Calu3 (cell line): ENCODE measurements at places on chromosomes 7 and 10. TPM values are rescaled to one million over a fixed set of nuclear protein-coding genes. Genes with fewer than 3 reads are reported as not detected.

LIMK1 gene
- 32.2 and 34.4 TPM in 2 replicates for total RNA-seq

- no peak for DNase-seq
These were observed 470.1 kb upstream of the NRP1 start for GRCh38 chr10:33804584-33804983.

GRCh38 chr7:156194813-156195212 lies 382.6 kb upstream of the SHH start:
- no peak for DNase-seq

GRCh38 chr7:130226333-130226732 lies 18.7 kb downstream of the SSMEM1 start:
- no peak for DNase-seq

DNA sequence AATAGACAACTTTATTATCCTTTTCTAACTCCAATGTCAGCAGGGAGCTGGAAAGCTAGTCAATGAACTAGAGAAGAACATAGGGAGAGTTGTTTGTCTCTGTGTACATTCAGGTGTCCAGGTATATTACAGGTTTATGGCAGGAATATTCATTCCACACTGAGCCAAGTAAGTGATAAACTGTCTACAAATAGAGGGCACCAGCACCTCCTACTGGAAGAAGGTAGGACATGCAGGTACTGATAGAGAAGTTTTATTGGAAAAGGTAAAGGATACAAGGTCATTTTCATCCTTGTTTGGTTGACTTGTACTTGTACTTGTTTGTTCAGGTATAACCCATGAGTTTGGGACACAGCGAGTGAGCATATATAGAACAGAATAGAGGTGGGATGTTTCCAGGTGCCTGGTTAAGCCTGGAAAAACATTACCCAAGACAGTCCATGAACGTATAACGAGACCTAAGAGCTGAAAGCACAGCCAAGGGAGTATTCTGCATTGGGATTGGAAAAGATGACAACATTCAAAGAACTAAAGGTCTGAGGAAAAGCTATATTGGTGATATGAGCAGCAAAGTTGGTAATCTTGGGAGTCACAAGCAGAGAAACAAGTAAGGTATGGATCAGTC lies 61.4 kb upstream of the PPP1R3C start:
- DNase-seq: peak; percentile 25

GRCh38 chr10:56622335-56622973 lies 261.4 kb upstream of the ZWINT start:
- no peak for DNase-seq

- no peak for DNase-seq
These were observed 105.9 kb upstream of the ETV1 start for GRCh38 chr7:14095233-14095950.

DNA sequence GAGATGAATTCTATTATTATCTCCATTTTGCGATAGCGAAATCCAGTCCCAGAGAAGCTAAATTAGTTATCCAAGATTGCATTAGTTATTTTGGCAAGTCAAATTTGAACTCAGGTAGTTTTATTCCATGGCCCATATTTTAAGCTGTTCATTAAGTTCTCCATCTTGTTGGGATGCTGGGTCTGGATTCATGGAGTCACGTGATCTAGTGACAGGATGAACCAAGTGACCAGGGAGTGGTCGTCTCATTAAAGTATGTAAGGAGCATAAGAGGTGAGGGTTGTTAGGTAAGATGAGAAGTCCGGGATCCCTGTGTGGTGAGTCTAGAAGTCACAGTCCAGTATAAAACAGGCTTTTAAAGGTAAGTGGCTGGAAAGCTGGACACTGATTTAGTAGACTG lies 740.5 kb downstream of the PCDH15 start:
- no peak for DNase-seq

- no peak for DNase-seq
These were observed 947.1 kb downstream of the GRM8 start for GRCh38 chr7:126305671-126306070.

GRCh38 chr7:16847381-16847860 lies 34.4 kb downstream of the AGR3 start:
- DNase-seq: peak; percentile 72

- no peak for DNase-seq
These were observed 111.1 kb upstream of the NPY start for GRCh38 chr7:24172856-24173255.

GRCh38 chr7:26103596-26103995 lies 48.4 kb upstream of the NFE2L3 start:
- no peak for DNase-seq

DNA sequence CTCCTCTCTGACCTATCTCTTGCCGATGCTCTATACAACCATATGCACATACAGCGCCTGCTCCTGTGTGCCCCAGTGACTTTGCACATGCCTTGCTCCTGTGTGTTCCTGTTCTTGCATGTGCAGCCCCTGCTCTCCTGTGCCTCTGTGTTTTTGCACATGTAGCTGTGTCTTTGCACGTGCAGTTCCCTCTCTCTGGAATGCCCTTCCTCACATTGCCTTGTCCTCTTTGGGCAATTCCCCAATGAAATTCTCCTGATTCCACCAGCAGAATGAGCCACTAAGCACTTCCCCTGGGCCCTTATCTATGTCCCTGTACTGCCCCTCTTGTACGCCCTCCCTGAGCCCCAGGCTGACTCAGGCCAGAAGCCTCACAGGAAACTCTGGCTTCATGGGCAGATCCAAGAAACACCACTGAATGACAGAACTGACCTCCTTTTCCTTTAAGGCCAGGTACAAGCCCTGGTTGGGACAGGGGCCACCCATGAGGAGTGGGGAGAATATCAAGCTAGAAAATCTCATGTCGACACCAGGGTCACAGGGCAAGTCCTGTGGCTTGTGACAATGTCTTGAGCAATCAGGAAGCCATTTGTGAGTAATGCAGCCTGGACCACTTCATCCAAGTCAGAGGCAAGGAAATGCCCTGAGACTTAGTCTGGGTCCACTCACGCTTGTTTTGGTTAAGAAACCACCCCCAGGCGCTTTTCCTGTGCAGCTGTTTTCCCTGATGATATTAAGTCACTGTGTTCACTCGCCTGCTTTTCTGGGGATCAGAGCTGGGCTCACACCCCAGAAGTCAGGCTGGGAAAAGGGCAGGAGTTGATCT lies 1.9 kb upstream of the ARHGAP22 start:
- DNase-seq: peak; percentile 15

GRCh38 chr10:103759100-103759781 lies 96.1 kb downstream of the SH3PXD2A start:
- no peak for DNase-seq

KIAA1217 gene
- total RNA-seq: 46.2 and 49.2 TPM in 2 replicates

GRCh38 chr10:100371482-100372027 lies 24.5 kb downstream of the SCD start:
- DNase-seq: no peak

DNA sequence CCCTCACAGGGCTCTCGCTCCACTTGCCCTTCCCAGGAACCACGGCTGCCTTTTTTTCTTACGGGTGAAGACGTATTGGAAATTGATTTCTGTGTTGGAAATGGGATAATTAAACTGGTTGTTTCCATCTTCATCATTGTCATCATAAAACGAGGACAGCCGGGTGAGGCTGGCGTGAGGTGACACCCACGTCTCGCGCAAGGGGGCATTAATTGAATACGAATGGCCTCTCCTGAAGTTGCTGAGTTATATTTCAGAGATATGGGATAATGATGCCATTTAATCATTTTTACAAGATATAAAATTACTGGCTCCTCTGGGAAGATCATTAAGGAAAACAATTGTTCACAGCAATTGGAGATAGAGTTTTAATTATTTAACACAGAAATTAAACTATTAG lies 18.3 kb upstream of the NKX6-2 start:
- no peak for DNase-seq

DNA sequence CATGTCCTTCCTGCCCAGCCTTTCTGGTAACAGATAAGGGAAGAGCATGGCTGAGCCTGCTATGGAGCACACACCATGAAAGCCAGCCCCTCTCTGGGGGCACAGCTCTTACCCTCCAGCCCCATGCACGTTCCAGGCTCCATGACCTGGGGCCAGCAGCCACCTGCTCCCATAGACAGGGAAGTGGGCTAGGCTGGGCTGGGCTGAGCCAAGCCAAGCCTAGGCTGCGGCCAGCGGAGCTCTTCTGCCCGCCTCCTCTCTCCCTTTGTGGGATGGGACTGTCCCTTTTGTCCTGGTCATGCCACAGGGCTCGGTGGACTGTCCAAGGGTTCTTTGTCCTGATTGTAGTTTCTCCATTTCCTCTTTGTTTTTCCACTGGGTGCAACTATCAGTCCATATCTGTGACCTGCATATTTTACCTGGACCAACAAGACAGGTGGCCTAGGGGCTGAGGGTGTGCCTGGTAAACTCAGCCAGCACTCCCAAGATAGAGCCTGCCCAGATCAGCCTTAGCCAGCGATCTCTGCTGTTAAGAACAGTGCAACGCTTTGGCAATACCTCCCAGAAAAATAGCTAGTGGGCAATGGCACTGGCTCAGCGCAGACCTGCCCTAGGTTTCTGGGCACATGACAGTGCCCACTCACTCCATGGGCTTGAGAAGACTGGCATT lies 97.2 kb upstream of the BTBD16 start:
- no peak for DNase-seq

DNA sequence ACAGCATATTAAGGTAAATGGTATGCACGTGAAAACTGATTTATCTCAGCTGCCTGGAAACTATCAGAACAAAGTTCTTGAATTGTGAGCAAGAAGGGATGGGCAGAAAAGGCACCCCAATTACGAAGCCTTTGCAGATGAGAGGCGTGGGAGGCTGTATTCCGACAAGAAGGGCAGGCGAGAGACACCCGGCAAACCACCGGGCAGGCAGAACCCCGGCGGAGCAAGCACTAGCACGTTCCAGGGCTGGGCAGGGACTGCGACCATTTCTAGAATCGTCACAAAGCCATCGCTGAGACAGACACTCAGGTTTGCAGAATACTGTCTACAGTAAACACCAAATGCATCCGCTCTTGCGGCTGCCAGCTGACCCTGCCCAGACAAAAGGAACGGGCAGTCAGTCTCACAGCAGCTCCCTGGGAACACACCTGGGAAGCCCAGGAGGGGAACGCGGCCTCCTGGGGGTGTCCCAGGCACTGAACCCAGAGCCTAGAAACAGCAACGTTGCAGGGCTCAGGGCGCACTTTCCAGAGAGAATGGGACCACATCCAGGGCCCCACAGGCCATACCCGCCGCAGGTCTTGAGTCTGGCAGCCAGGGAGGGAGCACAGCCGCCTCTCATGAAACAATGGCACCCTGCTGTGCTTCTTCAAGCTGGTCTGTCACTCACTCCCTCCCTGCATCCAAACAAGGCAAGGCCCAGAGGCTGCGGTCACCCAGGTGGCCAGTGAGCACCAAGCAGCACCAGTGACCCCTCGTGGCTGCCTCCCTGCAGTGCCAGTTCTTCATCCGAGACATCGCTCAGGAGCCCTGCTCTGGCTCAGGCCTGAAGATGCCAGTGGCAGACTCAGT lies 261.9 kb downstream of the PTPRN2 start:
- no peak for DNase-seq

PRSS37 gene
- not detected in 2 replicates for total RNA-seq

- no peak for DNase-seq
These were observed 10.9 kb upstream of the PFKP start for GRCh38 chr10:3056280-3057037.

DNA sequence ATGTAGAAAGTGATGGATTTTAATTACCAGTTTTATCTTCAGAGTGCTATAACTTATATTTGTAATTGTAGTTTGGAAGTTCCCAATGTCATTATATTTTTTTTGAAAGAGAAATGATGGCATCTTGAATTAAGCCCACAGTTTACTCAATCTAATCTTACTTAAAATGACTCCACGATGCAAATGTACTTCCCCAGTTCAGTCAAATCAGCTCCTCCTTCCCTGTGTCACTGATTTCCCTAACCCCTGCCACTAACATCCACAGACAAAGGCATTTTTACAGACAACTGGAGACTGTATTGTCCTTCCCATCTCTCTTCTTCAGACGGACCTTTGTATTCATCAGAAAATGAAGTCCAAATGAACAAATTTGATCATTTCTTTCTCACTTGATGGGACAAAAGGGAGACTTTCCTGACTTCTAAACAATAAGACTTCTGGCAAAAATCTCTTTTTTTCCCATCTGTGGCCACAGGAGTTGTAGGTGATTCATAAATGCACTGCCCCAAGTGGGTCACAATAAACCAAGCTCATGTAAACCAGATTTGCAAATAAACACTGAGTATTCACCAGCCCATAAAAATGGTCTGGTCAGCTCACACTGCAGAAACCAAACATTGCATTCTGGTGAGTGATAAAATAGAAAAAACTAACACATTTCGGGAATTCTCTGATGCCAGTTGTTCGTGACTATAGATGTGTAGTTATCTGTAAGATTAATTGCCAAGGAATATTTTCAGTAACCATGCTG lies 162.9 kb downstream of the FANK1 start:
- DNase-seq: no peak

CYP26C1 gene
- total RNA-seq: 0.39 and 0.45 TPM in 2 replicates

DNA sequence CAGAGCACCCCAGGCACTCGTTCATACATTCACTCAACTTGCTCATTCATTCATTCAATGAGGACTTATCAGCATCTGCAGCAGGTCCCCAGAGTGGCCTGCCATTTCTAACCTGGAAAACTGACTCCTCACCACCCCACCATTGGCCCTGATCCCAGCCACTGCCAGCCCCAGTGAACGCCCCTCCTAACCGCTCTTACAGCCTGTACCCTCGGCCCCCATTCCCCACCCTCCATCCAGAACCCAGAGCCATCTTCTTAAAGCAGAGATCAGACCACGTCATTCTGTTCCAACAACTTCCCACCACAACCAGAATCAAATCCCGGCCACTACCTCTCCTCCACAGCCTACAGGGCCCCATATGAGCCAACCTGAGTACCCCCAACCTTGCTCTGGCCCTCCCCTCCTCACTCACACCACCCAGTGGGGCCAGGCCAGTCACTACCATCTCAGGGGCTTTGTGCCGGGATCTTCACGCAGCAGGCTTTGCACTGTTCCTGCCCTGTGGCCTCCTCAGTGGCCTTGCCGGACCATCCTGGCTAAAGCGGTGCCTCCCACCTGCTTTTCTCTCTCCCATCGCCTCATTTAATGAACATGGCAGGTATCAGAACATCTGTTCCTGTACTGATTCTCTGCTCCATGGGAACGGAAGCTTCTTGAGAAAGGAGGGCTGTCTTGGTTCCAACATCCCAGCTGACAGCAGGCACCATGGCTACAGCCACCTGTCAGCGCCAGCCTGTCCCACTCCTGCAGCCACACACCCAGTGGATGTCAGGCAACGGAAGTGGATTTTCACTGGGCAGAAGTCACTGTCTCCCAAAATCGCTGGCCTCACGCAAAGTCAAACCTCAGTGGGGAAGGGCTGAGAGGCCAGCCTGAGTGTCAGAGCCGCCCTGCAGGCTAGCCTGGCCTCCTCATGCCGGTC lies 45.4 kb downstream of the FAM53B start:
- DNase-seq: no peak

DNA sequence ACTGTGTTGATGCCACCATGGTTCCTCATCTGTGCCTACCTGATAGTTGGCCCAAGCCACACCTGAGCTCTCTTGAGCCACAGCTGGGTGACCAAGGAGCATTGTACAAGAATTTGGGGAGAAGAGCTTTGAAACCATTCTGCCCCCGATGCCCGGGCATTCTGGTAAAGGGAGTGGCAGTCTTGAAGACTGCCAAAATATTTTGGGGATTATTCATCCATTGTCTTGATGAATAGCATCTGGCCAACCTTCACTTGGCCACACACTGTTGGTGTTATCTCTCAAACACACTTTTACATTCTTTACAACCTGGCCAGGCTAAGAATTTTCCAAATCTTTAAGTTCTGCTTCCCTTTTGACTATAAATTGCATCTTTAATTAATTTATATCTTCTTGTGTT lies 113.1 kb upstream of the PCBD1 start:
- no peak for DNase-seq

- peak; percentile 14 for DNase-seq
These were observed 491 bp upstream of the AKAP9 start for GRCh38 chr7:91940171-91940570.
